Osteoblast (primary cell): ENCODE measurements at places on chromosomes 2 and 18. TPM values are rescaled to one million over a fixed set of nuclear protein-coding genes. Genes with fewer than 3 reads are reported as not detected.

- H3K4me1 ChIP-seq = peaks cover 15% of the 10 kb centered on the region
- no peaks in the 10 kb centered on the region for H3K27me3 ChIP-seq
- no peak overlapping the region for H3K4me3 ChIP-seq
- H3K27ac ChIP-seq = no peak overlapping the region
- DNase-seq = peak; percentile 51
- no peaks in the 10 kb centered on the region for H3K36me3 ChIP-seq
These were observed 52.3 kb downstream of the ARHGAP28 start for GRCh38 chr18:6781796-6782195.

Gene MRO
- 0.59 and 1.8 TPM in 2 replicates for total RNA-seq

DNA sequence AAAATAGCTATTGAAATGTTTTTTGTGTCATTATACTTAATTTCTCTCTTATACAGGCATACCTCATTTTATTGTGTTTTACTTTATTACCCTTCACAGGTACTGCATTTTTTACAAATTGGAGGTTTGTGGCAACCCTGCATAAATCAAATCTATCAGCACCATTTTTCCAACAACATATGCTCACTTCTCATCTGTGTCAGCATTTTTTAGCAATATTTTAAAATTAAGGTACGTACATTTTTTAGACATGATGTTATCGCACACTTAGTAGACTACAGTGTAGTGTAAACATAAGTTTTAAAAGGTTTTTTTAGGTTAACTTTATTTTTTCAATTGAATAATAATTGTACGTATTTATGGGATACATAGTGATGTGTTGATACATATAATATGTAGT is 30.8 kb upstream of the RALBP1 start:
- no peaks in the 10 kb centered on the region for H3K4me1 ChIP-seq
- DNase-seq = no peak
- no peak overlapping the region for H3K4me3 ChIP-seq
- no peaks in the 10 kb centered on the region for H3K27me3 ChIP-seq
- no peak overlapping the region for H3K27ac ChIP-seq

DNA sequence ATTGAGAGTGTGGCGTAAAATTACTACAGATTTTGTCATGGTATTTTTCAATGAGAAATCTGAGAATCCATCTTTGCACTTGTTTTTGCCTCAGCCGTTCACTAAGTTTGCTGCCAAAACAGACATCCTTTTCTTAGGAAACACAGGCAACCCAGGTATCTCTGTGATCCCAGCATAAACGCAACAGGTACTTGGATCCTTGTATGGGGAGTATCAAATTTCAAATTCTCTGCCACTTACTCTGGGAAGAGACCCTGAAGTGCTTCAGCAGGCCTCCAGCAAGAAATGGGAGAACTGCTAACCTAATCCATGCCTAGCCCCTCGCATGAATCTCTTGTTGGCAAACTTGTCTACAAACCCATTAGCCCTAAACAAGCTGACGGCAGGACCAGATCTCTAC is 83.1 kb downstream of the BCL11A start:
- no peaks in the 10 kb centered on the region for H3K4me1 ChIP-seq
- no peak overlapping the region for H3K4me3 ChIP-seq
- H3K36me3 ChIP-seq = no peaks in the 10 kb centered on the region
- no peaks in the 10 kb centered on the region for H3K27me3 ChIP-seq

DNA sequence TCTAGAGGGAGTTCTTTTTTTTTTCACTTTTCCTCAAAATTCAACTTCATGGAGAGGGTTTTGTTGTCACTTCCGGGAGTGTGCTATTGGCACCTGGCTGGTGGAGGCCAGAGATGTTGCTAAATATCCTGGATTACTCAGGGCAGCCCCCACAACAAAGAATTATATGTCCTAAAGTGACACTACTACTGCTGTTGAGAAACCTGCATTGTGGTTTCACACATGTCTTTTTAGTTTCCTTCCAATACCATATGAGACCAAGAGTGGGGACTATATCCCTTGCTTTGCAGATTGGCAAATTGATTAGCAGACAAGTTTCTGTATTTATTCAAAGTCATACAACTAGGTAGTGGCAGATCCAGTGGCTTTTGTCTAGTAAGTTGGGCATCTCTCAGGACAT is 826.8 kb downstream of the TRIB2 start:
- H3K4me3 ChIP-seq = no peak overlapping the region
- no peak for DNase-seq
- H3K27me3 ChIP-seq = no peaks in the 10 kb centered on the region
- H3K27ac ChIP-seq = no peak overlapping the region

DNA sequence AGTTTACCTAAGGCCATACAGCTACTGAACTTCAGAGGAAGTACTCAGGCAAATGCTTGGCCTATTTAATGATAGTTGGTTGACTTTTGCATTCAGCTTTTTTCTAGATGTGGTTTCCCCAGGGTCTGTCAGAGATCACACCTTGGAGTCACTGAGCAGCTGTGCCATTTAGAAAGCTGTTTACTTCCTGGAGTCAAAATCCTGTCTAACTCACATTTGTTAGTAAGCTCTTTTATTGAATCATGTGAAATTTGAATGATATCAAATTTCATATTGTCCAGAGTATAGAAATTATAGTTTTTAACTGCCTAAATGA is 7.6 kb upstream of the TRIB2 start:
- no peak overlapping the region for H3K27ac ChIP-seq
- no peak for DNase-seq

- no peak overlapping the region for H3K4me3 ChIP-seq
- H3K27ac ChIP-seq = no peak overlapping the region
- H3K36me3 ChIP-seq = no peaks in the 10 kb centered on the region
- H3K27me3 ChIP-seq = no peaks in the 10 kb centered on the region
These were observed 270.0 kb downstream of the CYP26B1 start for GRCh38 chr2:71877636-71878035.

DNA sequence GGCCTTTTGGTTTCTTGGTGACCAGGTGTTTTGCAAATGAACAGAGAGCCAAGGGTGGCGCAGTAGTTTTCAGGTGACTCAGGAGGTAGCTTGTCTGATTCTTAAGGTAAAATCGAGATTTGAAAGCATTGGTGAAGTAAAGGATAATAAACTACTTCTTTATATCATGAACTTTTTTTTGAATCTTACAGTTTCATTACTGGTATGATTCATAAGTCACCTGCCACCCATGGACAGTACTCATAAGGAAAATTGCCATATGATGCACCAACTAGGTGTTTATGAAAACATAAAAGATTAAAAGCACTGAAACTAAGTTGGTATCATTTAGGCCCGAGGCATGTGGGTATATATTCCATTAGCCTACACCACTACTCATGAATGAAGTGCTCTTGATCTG is 84.1 kb upstream of the MGAT5 start:
- H3K4me3 ChIP-seq = no peak overlapping the region
- H3K36me3 ChIP-seq = no peaks in the 10 kb centered on the region
- H3K4me1 ChIP-seq = peaks cover 3% of the 10 kb centered on the region
- H3K27ac ChIP-seq = no peak overlapping the region
- no peaks in the 10 kb centered on the region for H3K27me3 ChIP-seq
- no peak for DNase-seq

Gene SPHKAP
- not detected in 2 replicates for total RNA-seq

GRCh38 chr2:25483607-25484266 is 142.0 kb upstream of the DNMT3A start:
- no peak for DNase-seq
- no peaks in the 10 kb centered on the region for H3K36me3 ChIP-seq
- no peak overlapping the region for H3K27ac ChIP-seq
- no peak overlapping the region for H3K4me3 ChIP-seq
- H3K27me3 ChIP-seq = no peaks in the 10 kb centered on the region

DNA sequence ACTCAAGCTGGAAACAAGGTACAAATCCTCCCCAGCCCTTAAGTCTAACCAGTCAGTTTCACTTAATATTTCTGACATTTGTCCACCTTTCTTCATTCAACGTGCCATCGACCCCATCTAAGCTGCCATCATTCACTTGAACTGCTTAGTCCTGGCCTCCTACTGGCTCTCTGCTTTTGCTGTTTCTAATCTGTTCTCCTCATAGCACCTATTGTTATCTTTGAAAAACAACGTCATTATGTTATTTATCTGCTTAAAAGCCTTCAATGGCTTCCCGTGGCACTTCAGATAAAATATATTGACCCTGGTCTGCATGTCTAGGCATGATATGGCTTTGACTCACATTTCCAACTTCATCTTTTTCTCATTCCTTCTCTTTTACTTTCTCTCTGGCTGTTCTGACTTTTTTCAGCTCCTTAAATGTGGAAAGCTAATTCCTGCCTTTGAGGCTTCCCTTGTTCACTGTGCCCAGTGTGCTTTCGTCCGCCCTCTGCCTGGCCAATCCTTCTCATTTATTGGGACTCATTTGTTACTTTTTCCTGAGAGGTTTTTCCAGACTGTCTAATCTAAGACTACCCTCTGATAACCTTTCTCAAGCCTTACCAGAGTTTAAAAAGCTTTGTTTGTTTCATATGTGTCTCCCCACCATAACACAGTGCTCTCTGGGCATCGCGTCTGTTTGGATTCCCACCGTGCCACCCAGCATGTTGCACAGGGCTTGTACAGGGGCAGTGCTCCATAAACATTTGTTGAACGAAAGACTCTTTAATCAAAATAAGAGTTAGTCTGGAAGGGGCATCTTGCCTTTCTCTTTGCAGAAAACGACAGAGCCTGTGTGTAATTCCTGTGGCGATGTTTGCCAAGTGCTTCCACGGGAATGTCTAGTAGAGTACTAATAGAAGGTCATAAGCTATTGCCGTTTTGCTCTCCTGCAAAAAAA is 183.9 kb downstream of the FMNL2 start:
- no peaks in the 10 kb centered on the region for H3K36me3 ChIP-seq
- no peak for DNase-seq
- no peaks in the 10 kb centered on the region for H3K27me3 ChIP-seq
- no peak overlapping the region for H3K4me3 ChIP-seq
- no peak overlapping the region for H3K27ac ChIP-seq

Gene DSC2
- under 0.01 and 0.36 TPM in 2 replicates for total RNA-seq

DNA sequence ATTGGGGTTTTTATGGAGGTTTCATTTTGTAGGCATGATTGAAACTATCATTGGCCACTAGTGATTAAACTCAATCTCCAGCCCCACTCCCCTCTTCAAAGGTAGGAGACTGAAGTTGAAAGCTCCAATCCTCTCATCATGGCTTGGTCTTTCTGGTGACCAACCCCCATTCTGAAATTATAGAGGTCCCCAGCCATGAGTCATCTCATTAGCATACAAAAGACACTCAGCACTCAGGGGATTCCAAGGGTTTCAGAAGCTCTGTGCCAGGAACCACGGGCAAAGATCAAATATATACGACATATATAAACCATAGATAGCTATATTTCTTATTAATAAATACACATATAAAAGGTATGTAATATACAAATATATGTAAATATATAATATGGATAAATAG is 256.0 kb upstream of the POU3F3 start:
- H3K27ac ChIP-seq = no peak overlapping the region
- H3K4me3 ChIP-seq = no peak overlapping the region

Gene TDRD15
- total RNA-seq = not detected in 2 replicates

DNA sequence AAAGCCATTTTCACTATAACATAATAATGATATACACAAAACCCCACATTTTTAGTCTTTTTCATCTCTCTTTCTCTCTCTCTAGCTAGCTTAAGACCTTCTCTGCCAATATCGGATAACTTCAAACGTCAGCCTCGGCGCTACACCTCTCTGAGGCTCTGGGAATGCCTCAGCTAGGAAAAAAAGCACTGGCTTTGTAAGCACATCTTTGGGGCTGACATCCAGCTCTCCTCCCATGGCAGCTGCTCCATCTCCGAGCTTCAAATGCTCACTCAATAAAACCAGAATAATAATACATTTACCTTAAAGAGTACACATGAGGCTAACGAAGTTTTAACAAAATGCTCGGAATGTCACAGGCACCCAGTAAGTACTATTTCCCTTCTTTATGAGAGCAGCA is 10.8 kb downstream of the RNU4ATAC start:
- H3K4me3 ChIP-seq = no peak overlapping the region
- no peaks in the 10 kb centered on the region for H3K36me3 ChIP-seq
- no peak for DNase-seq

DNA sequence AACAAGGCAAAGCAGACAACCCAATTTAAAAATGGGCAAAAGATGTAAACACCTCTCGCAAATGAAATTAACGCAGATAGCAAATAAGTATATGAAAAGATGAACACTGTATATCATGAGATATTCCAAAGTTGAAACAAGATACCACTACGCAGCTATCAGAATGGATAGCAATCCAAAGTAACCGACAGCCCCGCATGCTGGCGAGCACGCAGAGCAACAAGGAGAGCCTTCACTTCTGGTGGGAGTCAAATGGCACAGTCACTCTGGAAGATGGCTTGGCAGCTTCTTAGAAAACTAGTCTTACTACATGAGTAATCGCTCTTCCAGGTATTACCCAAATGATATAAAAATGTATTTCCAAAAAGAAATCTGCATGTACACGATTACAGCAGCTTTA is 1.4 kb downstream of the NDUFA10 start:
- H3K27me3 ChIP-seq = no peaks in the 10 kb centered on the region
- H3K36me3 ChIP-seq = peaks cover 21% of the 10 kb centered on the region
- no peak for DNase-seq
- H3K27ac ChIP-seq = no peak overlapping the region
- peaks cover 10% of the 10 kb centered on the region for H3K4me1 ChIP-seq

GRCh38 chr2:72953976-72954375 is 36.7 kb downstream of the EMX1 start:
- no peaks in the 10 kb centered on the region for H3K4me1 ChIP-seq
- H3K27me3 ChIP-seq = no peaks in the 10 kb centered on the region
- H3K27ac ChIP-seq = no peak overlapping the region
- peak; percentile 57 for DNase-seq
- H3K36me3 ChIP-seq = no peaks in the 10 kb centered on the region

- no peaks in the 10 kb centered on the region for H3K27me3 ChIP-seq
- peaks cover 24% of the 10 kb centered on the region for H3K4me1 ChIP-seq
- H3K36me3 ChIP-seq = no peaks in the 10 kb centered on the region
- no peak overlapping the region for H3K4me3 ChIP-seq
- H3K27ac ChIP-seq = peak overlapping the region; percentile 95
- no peak for DNase-seq
These were observed 62.1 kb upstream of the PGAP1 start for GRCh38 chr2:196988639-196989038.

Gene KIAA2012
- under 0.01 TPM in 1 of 2 replicates, not detected in the other for total RNA-seq

GRCh38 chr2:76610451-76610850 is 899.7 kb upstream of the GCFC2 start:
- no peak overlapping the region for H3K4me3 ChIP-seq
- no peaks in the 10 kb centered on the region for H3K4me1 ChIP-seq
- H3K36me3 ChIP-seq = no peaks in the 10 kb centered on the region

- H3K4me1 ChIP-seq = no peaks in the 10 kb centered on the region
- no peaks in the 10 kb centered on the region for H3K27me3 ChIP-seq
- H3K36me3 ChIP-seq = peaks cover 88% of the 10 kb centered on the region
- no peak overlapping the region for H3K27ac ChIP-seq
- DNase-seq = no peak
- no peak overlapping the region for H3K4me3 ChIP-seq
These were observed 70.7 kb upstream of the CCDC195 start for GRCh38 chr2:224786848-224787247.

GRCh38 chr18:75211002-75211621 is 515 bp downstream of the TSHZ1 start:
- peak overlapping the region; percentile 92 for H3K4me3 ChIP-seq
- H3K4me1 ChIP-seq = peaks cover 42% of the 10 kb centered on the region

DNA sequence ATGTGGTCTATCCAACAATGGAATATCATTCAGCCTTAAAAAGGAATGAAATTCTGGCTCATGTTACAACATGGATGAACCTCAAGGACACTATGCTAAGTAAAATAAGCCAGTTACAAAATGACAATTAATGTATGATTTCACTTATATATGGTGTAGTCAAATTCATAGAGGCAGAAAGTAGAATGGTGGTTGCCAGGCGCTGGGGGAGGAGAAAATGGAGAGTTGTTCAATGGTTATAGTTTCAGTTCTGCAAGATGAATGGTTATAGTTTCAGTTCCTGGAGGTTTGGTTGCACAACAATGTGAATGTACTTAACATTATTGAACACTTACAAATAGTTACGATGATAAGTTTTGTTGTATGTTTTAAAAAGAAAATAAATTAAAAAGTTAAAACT is 79.2 kb upstream of the IL1R2 start:
- H3K27ac ChIP-seq = no peak overlapping the region
- H3K4me3 ChIP-seq = no peak overlapping the region
- no peak for DNase-seq
- H3K36me3 ChIP-seq = no peaks in the 10 kb centered on the region

Gene SCN7A
- not detected in 2 replicates for total RNA-seq
